ENCODE measurements at places on chromosomes 2 and 18.

DNA sequence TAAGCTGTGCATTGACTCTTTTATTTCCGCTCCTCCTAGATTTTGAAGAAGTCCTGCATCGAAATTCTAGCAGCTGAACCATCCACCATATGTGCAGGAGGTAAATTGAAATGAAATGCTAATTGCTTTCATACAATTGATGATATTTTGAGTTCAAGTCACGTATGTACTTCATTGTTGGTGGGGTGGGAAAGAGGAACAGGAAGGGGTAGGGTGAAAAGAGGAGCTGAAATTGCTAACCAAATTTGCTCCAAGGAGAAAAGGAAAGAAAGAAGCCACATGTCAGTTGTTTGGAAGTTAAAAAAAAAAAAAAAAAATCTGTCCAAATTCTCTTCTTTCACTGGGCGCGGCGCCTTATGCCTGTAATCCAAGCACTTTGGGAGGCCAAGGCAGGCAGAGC lies 77.8 kb downstream of the ANTXR1 start:
- no peak for DNase-seq

DNA sequence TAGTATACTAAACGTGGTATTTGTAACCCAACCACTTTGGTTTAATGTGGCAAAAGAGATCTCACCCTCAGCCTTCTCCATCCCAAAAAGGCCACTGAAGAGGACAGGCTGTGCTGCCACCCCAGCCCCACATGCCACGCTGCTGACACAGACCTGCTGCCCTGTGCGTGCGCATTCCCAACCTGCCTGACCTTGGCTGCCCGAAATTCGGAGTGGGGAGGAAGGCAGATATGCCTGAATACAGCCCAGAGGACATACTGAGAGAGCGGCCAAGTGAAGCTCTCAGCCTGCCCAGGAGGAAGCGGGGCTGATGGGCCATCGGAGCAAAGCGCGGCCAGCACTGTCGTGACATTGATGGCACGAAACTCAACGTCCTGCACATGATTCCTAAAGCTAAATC lies 70.0 kb downstream of the HDAC4 start:
- DNase-seq: no peak

DNA sequence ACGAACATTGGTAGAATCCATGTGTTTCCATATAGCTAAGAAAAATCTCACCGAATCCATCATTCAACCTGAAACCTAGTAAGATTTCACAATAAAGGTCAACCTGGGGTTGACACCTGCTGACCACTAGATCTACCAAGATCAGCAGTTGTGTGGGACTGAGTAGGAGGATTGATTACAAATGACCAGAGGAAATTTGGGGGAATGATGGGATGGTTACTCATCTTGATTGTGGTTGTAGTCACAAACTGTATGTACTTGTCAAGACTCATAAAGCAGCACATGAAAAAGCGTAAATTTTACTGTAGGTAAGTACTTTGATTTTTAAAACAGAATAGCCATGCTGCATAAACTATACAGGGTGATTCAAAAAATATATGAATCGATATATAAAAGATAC lies 14.7 kb downstream of the DAPL1 start:
- DNase-seq: no peak

- DNase-seq: no peak
Observed at GRCh38 chr18:31156821-31157763, 5.6 kb downstream of the DSC1 start.

DNA sequence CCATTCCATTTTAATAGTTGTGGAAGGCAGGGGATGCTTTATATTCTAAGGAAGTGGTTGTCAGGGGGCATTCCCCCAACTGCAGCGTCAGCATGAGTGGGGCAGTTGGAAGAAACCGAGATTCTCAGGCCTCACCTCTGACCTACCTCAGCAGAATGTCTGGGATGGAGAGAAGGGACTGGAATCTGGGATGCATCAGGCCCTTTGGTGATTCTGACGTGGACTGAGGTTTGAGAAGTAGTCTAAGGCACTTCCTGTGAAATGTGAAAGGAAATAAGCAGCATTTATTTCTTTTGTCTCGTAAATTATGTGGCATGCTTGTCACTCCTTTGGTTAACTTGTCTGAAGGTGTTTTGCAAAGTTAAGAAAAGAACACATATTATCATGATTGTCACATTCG lies 540.7 kb upstream of the NETO1 start:
- DNase-seq: no peak

DNA sequence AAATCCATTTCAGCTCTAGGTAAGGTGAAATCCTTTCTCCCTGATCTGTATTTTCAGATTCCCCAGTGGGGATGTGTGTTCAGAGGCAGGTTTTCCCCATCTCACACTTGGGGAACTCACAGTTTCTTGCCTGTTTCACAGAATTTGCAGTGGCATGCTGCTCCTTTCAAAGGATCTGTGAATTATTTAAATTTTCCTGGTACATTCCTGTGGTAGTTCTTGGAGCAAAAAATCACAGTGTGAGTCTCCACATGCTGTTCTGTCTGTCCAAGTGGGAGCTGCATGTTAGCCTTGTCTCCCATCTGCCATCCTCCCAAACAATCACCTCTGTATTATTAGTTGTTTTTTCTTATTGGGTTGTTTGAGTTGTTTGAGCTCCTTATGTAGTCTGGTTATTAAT lies 372.9 kb downstream of the ARL6IP6 start:
- DNase-seq: no peak

DNA sequence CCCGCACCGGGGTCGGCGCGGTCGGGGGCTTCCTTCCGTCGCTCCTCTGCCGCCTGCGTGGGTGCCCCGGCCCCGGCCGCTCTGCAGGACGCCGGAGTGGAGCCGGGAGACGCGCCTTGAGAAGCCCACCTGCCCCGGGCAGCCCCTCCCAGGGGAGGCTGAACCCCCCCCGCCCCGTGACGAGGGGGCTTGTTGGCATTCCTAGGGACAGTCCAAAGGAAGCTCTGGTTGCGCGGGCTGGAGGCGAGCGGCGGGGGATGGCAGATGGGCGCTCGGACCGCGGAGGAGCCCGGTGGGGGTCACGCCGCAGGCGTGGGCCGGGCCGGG lies 133.5 kb upstream of the MGAT5 start:
- DNase-seq: no peak

DNA sequence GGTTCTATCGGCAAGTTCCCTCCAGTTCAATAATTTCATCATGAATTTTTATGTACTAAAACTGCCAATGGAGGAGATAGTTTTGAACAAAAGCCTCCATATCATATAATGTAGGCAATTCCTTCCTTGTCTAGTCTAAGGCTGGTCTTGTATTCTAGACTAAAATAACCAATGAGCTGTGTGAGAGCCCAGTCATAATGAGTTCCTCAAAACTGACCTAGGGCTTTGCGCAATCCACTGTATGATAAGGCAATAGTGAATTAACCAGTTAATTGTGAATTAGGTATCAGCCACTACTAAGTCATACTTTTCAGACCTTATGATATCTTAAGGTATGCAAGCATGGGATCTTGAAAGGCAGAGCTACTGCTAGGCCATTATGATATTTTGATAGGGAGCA lies 7.6 kb upstream of the UXS1 start:
- DNase-seq: no peak

DNA sequence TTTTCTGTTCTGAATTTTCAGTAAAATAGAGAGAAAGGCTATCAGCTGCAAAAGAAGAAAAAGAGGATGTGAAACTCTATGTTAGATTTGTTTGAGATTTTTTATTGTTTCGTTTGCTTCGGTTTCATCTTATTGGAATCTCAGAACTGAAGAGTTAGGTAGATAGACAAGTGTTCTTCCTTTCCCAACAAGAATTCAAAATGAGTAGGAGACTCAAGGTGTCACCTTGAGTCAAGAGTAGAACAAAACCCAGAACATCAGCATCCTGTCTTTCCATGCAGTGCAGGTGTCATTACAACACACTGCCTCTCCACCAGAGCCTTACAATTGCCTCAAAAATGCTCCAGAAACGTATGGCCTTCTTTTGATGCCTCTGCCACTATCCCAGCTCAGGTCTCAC lies 21.1 kb downstream of the NBAS start:
- DNase-seq: no peak

Data from cerebellar cortex (tissue), 1 donor.